ENCODE measurements at places on chromosomes 1 and 21.

GRCh38 chr1:10495475-10495817 is 20.7 kb downstream of the PEX14 start:
- DNase-seq: no peak

DNA sequence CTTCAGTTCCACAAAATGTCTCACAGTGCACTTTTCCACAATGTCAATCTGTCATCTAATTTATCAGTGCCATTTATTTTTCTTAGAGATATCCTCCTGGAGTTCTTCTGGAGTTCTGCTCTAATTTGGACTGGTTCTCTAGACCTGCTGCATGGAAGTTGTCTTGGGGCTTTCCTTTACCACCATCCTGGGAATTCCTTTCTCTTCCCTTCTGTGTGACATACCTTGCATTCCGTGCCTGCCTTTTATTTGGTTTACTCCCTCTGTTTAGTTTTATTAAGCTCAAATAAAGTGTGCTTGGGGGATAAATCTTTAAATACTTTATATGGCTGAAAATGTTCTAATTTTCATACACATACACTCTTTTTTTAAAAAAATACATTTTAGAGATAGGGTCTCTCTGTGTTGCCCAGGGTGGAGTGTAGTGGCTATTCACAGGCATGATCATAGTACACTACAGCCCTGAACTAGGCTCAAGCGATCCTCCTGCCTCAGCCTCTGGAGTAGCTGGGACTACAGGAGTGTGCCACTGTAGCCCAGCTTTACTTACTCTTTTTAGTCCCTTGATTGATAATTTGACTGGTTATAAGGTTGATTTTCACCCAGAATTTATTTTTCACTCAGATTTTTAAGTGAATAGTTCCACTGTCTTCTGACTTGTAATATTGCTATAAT is 14.4 kb downstream of the MTF2 start:
- DNase-seq: no peak

GRCh38 chr1:183842795-183843144 is 37.9 kb downstream of the RGL1 start:
- DNase-seq: no peak

DNA sequence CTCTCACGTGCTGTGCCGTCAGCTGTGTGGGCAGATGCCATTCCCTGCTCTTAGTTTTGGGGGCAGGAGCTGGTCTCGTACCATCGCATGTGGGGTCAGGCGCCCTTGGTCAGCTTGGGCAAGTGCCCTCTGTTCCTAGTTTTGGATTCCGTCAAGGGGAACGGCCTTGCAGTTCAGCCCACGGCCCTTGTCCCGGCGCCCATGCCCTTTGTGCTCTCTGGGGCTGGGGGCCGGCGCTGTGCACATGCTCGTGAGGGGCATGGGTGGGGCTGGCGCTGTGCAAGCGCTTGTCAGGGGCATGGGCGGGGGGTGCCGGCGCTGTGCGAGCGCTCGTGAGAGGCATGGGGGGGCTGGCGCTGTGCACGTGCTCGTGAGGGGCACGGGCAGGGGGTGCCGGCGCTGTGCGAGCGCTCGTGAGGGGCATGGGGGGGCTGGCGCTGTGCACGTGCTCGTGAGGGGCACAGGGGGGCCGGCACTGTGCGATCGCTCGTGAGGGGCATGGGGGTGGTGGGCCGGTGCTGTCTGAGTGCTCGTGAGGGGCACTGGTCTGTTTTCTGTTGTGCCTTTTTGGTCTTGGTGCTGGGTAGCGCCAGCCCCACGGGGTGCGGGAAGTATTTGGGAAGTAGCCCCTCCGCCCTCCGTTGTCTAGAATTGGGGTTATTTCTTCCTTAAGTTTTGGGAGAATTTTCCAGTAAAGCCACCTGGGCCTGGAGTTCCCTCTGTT is 29.5 kb upstream of the DIP2A start:
- no peak for DNase-seq

DNA sequence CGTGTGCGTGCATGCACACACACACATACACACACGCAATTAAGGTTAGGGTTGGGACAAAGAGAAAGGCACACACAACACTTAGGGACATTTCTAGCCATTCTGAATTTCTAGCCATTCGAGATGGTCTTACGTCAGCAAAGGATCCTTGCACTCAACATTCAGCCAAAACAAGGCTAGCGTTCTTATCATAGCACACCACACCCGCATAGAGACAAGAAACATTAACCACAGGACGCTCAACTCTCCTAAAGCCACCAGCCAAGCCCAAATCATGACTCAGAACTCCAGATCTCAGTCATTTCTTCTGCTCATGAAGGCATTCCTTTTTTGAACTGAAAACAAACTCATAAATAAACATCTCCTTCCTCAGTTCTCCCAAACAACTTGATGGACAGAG is 106.8 kb downstream of the LMO4 start:
- DNase-seq: no peak

DNA sequence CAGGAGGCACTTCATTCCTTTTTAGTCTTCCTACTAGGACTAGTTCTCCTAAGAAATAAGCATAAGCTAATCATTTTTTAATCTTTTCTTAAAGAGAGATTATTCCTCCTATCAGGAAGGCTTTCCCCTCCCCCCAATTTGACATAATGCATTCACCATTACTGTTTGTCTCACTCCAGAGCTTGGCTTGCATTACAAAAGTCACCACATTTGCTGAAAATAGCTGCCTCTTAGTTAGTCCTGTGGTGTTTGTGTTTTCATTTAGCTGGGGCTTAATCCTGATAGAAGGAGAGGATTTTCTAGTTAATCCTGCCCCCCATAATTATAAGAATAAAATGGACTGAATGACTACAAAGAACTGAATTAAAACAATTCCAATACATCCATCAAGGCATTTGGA is 307.1 kb upstream of the RRP15 start:
- no peak for DNase-seq

DNA sequence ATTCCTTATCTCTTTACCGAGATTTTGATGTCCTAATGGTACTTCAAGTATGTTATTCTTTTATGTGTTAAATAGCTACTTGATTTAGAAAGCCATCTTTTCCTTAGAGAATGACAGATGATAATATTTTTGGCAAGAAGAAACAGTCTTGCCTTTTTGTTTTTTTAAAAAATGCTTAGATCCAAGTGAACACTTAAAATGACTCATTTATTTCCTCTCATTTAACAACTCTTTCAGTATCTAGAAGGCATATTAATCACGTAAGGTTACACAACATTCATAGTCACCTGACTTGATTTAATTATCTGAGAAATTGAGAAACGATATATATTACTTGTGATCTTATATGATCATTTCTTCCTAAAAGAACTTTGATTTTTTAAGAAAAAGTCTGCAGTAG is 52.4 kb downstream of the SUCO start:
- no peak for DNase-seq

- DNase-seq: no peak
Observed at GRCh38 chr1:186518822-186519381, 58.0 kb upstream of the PDC start.

- no peak for DNase-seq
Observed at GRCh38 chr1:197021716-197022115, 44.4 kb downstream of the CFHR5 start.

DNA sequence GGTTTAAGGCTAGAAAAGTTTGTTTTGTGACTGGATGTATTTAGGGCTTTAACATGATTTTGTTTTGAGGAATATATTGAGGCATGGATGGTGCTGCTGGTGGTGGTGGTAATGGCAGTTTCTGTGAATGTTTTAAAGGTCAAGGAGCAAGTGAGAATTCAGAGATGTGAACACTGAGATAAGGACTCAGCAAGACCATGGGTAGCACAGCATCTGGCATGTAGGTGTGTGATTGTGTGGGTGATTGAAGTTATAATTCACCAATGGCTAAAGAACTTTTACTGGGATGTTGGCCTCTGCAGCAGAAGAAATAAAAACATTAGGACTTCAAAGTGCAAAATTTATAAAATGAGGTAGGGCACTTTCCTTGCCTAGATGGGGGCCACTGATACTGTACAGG is 65.9 kb downstream of the MACF1 start:
- DNase-seq: no peak

GRCh38 chr1:97123717-97124431 is 402.3 kb downstream of the PTBP2 start:
- DNase-seq: no peak

- DNase-seq: no peak
Observed at GRCh38 chr1:32377541-32378220, 15.3 kb downstream of the TSSK3 start.

DNA sequence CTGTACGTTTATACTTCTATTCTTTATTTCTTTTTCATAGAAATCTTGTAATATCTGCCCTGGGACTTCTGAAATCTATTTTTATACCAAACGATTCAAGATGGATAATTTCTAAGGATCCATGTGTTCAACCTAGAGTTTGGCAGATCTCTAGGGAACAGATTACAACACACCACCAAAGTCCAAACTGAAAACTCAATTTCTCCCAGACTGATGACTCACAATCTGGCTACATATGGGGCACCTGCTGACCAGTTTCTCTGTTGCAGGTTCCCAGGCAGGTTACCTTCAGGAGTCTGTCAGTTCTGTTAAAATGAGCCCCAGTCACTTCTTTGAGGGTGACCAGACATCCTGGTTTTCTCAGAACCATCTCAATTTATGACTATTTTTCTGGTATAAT is 439.4 kb downstream of the GPATCH2 start:
- DNase-seq: no peak

DNA sequence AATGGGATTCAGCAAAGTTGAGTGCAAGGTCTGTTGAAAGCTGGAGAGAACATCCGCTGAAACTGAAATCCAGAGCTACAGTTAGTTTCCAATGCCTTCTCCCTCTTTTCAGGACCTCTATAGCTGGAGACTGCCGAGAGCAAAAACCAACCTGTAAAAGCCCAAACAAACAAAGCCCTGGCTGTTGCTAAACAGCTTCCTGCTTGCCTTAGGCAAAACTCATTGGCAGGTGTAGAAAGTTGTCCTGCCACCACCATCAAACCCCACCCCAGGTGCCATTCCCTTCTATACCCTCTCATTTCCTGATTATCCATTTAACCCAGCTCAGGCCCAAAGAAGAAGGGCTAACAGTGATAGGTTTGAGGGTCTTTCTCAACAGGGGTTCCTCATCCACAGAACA is 24.7 kb downstream of the SCYL3 start:
- peak; percentile 3 for DNase-seq

DNA sequence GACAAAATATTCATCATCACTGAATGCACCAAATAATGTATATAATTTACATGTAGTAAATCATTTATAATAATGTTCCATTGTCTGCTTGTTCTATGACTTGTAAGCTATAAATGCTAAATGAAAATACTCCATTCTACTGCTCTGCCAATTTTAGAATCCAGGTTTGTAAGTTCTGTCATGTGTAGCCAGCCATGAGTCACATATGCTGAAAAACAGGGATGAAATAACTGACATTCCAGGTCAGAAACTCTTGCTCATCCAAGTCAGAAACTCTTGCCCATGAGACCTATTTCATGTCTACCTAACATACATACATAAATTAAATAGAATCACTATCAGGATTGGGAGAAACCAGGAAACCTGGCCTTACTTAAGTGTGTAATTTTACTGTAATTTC is 95.6 kb downstream of the ASH1L start:
- no peak for DNase-seq

GRCh38 chr1:222326006-222326709 is 221.7 kb downstream of the HHIPL2 start:
- DNase-seq: no peak

DNA sequence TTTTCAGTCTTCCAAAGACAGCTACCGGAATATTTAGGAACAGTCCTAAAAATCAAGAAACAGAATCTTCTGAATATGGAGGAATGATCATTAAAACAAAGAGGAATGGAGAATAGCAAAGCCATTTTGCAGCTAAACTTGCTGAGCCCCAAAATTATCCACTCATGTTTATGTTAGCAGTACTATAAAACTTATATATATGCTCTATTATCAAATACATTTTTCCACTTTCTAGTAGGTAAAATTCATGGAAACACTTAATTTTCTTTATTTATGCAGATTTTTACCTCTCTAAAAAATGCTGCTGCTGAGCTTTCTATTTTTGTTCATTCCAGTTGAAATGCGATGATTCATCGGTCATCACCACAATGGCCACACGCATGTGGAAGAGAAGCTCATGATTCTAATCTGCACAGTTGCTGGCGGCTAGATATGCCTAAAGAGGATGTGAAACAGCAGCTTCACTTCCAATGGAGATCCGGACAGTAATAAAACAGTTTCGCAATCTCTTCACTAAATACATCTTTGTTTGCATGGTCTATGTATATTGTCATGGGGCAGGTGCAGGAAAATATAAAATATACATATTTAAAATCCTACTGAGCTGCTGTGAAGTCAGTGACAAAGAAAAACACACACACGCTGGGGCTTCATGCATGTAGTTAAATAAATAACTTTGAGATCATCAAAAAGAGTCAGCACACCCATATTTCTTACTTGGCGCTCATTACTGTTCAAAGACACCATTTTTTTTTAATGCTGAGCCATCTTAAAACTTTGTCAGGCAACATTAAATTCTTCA is 292.2 kb downstream of the SMYD3 start:
- no peak for DNase-seq

DNA sequence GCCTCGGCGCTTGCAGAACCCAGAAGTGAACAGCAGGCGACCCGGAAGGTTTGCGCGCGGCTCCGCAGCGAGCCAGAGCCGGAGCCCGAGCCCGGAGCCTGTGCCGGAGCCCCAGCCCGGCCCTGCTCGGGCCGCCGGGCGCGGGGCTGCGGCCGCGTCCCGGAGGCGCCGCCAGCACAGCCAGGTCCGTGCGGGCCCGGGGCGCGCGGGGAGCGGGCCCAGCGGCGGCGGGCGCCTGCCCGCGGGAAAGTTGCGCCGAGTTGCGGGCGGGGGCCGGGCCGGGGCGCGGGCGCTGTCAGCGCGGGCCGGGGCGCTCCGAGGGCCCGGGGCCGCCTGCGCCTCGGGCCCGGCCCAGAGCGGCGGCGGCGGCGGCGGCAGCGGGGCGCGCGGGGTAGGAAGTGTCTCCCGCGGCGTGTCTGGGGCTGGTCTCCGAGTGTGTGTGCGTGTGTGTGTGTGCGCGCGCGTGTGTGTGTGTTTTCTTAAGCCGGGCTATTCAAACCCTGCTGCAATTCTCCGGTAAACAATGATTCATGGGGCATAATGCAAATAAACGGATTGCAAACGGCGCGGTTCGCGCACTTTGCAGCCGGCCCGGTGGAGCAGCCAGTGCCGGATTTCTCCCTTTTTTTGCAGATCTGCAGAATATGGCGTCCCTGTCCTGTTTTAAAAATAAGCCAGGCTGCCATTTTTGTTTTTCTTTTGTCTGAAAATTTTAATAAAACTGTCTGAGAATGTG is at the start of gene ZNF362:
Gene ZNF362 (plus strand): TSS at position 22 of the 736 bp plus-strand sequence. CDS start 14,083 bp downstream, outside the sequence.
- DNase-seq: no peak

GRCh38 chr1:15027515-15027986 is 126.0 kb upstream of the TMEM51 start:
- peak; percentile 2 for DNase-seq

GRCh38 chr1:1892079-1892762 is 1.3 kb upstream of the GNB1 start:
- no peak for DNase-seq

DNA sequence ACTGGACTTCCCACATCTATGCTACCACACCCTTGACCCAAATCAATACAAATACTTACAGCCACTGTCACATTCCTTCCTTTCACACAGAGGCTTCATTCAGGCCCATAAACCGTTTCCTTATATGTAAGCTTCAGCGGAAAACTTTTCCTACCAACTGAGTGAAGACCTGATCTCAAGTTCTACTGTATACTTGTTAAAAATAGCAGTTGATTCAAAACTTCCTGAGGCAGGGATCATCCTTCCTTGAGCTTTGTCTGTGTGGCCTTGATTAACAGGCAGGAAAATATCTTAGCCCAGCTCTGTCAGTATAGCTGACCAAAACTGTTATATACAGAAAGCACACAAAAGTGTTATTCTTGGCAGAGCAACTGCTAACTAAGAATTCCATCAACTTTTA is 42.7 kb downstream of the DENND2C start:
- no peak for DNase-seq
